ENCODE measurements at places on chromosomes 16 and 17.
A peak's percentile ranks its signal among the peaks of the same experiment; 100 is the strongest.

DNA sequence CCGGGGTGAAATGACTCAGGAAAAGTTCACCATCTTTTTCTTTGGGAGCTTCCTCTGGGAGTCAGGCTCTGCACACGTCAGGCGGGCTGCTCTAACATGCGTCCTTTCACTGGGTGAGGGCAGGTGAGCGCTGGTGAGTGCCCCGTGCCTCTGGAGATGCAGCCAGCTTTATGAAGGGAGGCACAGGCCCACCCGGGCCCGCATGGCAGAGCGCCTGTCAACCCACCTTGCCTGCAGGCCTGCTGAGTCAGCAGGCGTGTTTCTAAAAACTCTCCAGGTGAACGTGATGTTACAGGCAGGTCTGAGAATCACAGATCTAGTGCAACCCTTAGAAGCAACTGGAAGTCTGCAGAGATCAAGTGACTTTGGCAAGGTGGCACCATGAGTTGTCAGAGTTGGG lies 18.4 kb downstream of the MAP1LC3B start:
- no peak for DNase-seq

- DNase-seq, result no peak
Measured at GRCh38 chr16:17416461-17417311, 54.1 kb downstream of the XYLT1 start.

- DNase-seq, result no peak
Measured at GRCh38 chr16:2384426-2384825, 43.9 kb upstream of the ABCA3 start.

GRCh38 chr16:10961231-10961630 lies 16.9 kb downstream of the CLEC16A start:
- no peak for DNase-seq

DNA sequence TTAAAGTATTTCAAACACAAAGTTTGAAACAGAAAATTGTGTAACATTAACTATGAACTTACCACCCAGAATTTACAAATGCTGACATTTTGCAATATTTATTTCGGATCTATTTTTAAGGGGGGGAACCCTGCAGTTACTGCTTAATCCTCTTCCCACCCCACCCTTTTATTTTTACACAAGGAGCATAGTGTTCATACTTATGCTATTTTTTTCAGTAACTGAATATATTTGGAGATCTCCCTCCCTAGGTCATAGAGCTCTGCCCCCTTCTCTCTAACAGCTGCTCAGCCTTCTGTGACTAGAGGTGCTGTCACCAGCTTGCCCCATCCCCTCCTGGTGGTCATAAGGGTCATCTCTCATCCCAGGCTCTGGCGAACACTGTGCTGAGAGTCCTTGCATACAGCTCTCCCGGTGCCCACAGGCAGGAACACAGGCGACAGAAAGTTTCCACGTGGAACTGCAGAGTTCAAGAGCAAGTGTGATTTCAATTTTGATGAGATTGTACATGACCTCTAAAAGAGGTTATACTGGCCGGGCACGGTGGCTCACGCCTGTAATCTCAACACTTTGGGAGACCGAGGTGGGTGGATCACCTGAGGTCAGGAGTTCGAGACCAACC lies 44.2 kb downstream of the SNX20 start:
- no peak for DNase-seq

- DNase-seq, result no peak
Measured at GRCh38 chr16:80711406-80711805, 93.0 kb downstream of the CDYL2 start.

GRCh38 chr17:48374650-48375230 lies 55.3 kb downstream of the SKAP1 start:
- DNase-seq, result peak; percentile 74

GRCh38 chr16:10878644-10879501 lies 1.9 kb downstream of the CIITA start:
- DNase-seq, result peak; percentile 24

DNA sequence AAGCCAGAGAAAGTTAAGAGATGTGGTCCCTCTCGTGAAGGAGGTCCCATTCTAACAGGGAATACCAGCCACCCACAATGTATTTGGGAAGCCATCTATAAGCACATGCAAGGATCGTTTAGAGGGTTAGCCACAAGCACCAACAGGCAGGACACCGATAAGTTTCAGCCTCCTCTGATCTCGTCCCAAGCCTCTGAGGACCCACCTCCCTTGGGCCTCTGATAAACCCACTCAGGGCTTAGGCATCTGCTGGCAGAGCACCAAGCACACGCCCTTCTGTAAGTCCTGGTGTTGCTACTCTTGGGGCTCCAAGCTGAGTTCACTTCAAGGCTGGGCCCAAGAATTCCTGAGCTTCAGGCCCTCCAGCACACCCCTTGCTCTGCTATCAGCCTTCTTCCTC lies 5.4 kb upstream of the PNPO start:
- no peak for DNase-seq

DNA sequence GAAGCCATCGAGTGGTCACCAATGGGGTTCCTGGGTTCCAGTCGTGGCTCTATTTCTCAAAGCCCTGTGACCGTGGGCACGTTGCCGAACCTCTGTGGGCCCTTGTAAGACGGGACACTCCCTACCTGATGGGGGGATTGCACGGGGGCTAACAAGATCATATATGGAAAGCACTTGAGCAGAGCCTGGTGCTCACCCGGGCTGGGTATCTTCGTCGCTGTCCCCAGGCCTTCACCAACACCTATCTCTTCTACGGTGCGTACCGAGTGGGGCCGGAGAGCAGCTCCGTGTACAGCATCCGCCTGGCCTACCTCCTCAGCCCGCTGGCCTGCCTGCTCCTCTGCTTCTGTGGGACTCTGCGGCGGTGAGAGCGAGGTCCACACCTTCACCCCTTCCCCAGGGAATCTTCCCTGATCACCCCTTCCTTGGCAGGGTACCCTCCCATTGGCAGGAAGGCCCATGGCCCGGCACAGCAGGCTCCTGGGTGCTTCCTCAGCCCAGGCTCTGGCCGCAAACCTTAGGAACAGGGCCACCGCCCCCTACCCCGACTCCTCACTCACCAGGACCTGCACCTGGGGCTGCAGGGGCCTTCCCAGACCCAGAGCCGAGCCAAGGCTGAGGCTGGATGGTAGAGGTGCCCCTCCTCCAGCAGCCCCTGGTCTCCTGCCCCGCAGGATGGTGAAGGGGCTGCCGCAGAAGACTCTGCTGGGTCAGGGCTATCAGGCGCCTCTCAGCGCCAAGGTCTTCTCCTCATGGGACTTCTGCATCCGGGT lies 2.8 kb downstream of the TMC8 start:
- no peak for DNase-seq

- DNase-seq, result no peak
Measured at GRCh38 chr17:18108401-18109312, at the start of gene MYO15A. TSS of gene MYO15A (plus strand) at chr17:18108756. CDS start at chr17:18118801, 10,045 bp downstream.

- no peak for DNase-seq
Measured at GRCh38 chr17:76153202-76153601, 12.2 kb upstream of the FOXJ1 start.

DNA sequence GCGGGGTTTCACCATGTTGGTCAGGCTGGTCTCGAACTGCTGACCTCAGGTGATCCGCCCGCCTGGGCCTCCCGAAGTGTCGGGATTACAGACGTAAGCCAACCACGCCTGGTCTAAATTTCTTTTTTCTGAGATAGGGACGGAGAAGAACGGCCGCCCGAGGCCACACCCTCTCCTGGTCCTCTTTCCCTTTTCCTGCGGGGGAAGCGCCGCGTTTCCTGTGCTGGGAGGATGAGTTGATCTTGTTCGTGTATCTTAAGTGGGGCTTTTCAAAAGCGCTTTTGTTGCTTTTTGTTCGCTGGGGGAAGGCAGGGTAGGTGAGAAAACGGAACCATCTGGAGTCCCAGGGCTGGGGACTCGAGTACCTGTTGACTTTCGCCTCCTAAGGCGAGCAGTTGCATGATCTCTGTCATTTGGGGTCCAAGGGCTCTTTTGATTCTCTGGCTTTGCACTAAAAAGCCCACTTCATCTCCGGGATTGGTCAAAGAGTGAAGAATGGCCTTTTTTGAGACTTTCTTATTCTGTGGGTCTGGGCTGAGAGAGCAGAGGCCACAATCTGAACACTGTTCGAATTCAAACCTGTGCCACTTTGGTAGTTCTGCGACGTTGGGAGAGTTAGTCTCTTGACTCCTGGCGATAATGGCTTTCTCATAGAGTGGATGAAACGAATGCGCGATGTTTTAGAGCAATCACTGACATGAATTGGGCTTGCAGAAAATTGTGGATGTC lies 1.3 kb downstream of the FUS start:
- peak; percentile 50 for DNase-seq

GRCh38 chr17:66443166-66443565 lies 140.8 kb downstream of the PRKCA start:
- no peak for DNase-seq

DNA sequence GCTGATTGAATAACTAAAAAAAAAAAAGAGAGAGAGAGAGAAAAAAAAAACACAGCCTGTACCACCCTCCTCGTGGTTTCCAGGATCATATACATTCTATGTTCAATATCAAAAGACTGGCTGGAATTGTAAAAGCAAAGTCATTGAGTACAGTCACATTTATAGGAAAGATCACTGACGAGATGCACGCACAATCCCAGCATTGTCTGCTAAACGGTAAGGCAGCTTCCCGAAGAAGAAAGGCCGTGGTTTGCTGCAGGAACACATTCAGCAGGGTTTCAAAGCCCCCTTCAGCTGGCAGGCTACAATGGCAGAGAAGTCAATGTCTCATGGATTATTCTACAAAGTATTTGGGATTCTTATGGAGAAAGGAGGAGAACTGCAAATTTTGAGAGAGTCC lies 9.3 kb downstream of the NQO1 start:
- DNase-seq, result no peak

GRCh38 chr17:38401459-38401858 lies 26.8 kb upstream of the ARHGAP23 start:
- DNase-seq, result no peak

- DNase-seq, result no peak
Measured at GRCh38 chr17:3030096-3030495, 33.3 kb downstream of the OR1D5 start.

- DNase-seq, result no peak
Measured at GRCh38 chr17:40373324-40373723, 8.8 kb upstream of the GJD3 start.

All from neural progenitor cell (in vitro differentiated cells).